ENCODE measurements at places on chromosomes 4 and X.

- DNase-seq, result no peak
These were observed 149.9 kb upstream of the IL15 start for GRCh38 chr4:141486375-141486997.

DNA sequence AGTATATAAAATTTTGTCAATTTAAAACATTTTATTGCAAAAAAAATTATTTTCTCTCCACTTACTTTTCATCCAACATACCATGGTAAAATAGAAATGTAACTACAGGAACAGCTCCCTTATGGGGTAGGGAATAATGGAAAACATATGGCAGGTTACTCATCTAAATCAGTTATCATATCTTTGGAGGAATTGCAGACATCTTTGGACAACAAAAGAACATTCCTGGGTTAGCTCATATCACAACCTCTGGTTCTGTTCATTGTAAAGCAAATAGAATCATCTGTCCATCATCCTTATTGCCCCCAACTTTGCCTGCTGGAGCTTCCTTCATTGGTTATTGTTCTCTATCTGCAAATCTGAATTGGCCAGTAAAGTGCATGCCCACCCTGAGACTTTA is 387.5 kb upstream of the GRID2 start:
- no peak for DNase-seq

GRCh38 chr4:139241784-139242151 is 38.3 kb downstream of the MGARP start:
- DNase-seq, result no peak

- no peak for DNase-seq
These were observed 3.6 kb upstream of the LEF1 start for GRCh38 chr4:108172231-108172752.

GRCh38 chr4:188032583-188032982 is 37.0 kb downstream of the ZFP42 start:
- DNase-seq, result no peak

- DNase-seq, result no peak
These were observed 270.2 kb downstream of the TLL1 start for GRCh38 chr4:166143227-166143626.

DNA sequence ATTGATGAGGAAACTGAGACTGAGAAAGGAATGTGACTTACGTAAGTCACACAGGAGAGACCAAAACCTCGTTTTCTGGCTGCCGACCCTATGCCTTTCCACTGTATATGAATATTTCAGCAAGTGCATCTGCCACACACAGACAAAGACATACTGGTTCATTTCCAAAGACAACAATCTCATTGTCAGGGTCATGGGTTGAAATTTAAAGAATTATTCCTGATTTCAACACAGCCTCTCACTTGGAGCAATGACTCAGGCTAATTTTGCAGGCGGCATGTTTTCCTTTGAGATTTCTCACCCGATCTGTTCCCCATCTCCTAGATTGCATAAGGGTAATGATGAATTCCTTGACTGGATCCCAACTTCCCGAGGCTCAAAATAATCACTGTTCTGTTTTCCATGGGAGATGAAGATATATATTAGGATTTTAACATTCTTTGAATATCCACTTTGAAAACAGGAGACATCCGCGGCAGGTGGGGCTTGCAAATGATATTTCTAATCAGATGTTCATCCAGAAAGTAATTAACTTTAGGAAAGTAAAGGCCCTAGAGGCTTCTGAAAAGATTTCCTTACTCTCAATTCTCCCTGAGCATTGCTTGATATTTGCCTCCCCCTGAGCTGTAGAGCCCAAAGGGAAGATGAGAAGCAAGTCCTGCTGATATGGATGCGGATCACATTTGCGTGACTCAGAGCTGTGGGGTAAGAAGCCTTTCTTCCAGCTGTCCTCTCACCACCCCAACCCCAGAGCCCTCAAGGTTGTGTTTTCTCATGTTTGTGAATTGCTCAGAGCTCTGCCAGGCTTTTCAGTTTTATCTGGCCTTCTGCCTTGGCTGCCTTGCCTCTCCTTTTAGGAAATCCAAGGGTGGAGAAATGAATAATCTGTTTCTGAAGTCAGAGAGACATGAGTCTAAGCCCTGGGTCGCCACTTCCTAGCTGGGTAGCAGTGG is 361.1 kb upstream of the BOD1L1 start:
- no peak for DNase-seq

DNA sequence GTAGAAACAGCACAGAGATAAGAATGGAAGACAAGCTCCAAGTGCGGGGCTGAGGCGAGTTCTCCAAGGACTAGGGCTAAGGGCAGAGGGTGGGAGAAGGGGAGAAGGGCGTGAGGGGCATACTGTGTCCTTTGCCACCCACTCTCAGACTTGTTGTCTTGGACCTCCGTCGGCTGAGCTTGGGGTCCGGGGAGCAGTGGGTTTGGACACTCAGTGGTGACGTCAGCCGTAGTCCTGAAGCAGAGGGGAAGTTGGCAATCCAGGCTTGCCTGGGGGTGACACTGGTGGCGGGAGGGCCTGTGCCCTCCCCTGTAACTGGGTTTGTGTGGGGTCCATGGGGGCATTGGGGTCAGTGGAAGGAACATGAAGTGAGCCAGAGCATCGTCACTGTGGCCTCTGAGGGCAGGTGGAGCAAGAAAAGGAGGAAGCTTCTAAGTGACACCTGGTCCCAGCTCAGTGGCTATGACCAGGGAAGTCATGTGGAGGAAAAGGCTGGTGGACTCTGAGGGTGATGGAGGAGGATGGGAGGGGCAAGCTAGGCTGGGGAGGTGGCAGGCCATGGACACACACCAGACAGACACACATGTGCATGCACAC is 17.6 kb downstream of the CD99 start:
- DNase-seq, result no peak

- no peak for DNase-seq
These were observed 36.0 kb upstream of the SMARCAD1 start for GRCh38 chr4:94171616-94172015.

GRCh38 chrX:21666679-21667078 is 8.5 kb upstream of the KLHL34 start:
- DNase-seq, result no peak

DNA sequence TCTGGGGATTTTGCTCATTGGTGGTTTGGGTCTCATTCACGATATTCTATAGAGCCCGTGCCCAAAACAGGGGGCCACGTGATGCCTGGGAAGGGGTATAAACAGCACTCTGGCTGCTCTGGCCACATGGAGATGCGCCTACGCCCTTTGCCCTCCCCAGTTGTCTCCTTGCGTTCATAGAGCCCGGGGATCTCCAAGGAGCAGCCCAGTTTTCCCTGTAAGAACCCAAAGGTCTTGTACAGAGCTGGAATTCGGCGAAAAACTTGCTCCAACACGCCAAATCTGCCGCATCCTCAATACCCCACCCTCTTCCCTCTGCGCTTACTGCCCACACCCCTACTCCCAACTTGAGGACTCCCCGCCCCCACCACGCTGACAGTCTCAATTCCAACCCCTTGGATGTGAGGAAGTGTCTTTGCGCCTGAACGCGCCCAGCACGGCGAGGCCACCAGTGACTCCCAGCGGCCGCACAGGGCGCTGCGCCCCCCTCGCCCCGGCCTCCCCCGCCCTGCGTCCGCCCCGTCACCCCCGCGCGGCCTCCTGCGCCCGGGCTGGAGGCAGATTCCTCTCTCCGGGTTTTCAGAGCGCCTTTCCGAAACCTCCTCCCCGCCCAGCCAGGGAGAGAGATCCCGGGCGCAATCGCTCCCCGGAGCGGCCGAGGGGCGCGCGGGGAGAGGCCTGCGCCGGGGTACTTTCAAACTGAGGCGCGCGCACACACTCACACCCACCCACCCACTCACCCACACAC is at the start of gene NHS:
Gene NHS, plus strand, starts transcription at position 582 of the 748 bp plus-strand sequence. CDS start 558 bp downstream, outside the sequence.
- DNase-seq, result no peak

GRCh38 chrX:134512566-134512965 is 52.6 kb downstream of the HPRT1 start:
- DNase-seq, result no peak

DNA sequence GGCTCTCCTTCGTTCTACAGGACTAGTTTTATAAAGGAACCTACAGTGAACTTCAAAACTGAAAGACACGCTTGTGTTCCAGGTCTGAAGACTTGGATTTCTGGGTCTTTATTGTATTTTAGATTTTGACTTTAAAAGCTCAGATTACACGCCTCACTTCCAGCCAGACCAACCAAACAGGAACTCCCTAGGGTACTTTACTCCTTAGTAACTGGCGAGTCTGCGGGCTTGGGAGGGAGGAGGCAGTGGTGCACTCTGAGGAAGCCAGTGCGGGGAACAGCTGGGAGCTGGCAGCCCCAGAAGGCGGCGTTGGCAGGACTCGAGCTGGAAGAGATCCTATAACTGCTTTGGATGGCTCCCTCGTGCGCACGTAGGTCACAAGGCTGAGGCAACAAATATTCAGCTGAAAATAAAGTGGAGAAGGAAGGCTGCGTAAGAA is 391 bp upstream of the PHKA1 start:
- DNase-seq, result no peak

GRCh38 chrX:115226929-115227328 is 7.0 kb downstream of the LRCH2 start:
- DNase-seq, result no peak

DNA sequence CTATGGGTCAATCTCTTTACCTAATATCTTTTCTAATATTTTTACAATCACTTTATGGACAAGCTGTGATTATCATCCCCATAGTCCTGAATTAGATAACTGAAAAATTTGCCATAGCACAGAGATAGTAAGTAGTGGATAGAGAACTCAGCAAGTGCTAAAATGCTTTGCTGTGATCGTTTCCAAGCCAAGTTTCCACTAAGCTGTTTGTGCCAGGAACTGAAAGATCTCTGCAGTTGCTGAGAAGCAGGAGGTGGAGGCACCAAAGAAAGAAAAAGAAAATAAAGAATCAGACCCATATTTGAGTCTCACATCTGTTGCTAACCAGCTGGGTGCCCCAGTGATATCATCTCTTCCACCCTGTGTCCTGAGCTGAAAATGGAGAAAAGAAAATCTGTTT is 605.6 kb upstream of the BOD1L1 start:
- DNase-seq, result no peak

DNA sequence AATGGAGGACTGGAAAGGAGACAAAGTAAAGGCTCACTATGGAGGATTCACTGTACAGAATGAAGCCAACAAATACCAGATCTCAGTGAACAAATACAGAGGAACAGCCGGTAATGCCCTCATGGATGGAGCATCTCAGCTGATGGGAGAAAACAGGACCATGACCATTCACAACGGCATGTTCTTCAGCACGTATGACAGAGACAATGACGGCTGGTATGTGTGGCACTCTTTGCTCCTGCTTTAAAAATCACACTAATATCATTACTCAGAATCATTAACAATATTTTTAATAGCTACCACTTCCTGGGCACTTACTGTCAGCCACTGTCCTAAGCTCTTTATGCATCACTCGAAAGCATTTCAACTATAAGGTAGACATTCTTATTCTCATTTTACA is 6.8 kb downstream of the FGB start:
- DNase-seq, result no peak

DNA sequence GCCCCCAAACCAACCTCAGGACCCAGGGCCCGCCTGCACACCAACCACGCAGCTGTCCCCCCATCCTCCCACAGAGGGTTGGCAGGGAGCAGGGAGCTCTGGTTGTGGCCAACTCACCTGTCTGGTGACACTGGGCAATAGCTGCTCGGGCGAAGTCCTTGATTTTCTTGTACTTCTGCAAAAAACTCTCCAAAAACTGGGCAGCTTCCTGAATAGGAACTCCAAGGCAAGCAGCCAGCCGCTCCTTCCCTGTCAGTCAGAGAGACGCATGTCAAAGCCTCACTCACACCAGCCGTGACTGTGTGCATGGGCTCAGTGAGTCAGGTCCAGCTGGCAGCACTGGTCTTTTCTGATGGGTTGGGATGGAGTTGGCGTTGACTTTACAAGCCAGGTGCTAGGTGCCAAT is 26.4 kb downstream of the NAT8L start:
- no peak for DNase-seq

- no peak for DNase-seq
These were observed 12.0 kb upstream of the LRAT start for GRCh38 chr4:154731756-154732155.

DNA sequence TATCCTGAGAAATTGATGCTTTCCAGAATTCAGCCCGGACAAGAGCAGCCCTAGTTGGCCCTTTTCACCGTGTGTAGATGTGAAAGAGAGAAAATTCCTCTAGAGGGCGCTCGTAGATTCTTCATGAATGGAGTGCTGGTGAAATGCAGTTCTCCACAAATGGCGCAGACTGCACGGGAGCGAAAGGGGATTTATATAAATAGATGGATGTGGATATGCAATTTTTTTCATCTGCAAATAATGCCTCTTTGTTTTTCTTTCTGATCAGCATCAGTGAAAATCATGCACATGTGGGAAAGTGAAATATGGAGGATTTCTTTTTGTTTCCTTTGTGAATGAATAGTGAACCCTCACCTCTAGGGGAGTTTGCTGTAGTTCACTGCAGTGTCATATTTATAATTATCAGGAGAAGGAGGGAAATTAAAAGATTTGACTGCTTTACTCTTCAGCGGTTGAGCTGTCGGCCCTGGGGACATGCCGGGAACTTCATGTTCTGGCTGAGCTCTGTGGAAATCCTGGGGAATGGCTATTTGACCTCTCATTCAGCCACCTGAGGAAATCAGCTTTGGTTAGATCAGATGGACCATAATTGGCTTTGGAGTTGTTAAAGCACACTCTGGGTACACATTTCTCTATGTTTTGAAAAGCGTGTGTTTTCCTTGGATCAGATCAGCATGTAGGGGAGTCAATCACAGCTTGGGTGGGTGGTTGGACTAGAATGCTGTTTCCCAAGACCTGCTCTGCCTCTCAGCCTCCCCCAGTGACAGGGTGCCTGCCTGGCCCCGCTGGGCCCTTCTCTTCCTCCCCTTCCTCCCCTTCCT is 115.0 kb upstream of the SHISA3 start:
- peak; percentile 58 for DNase-seq

Data from GM12891 (cell line).